Neural progenitor cell (in vitro differentiated cells): ENCODE measurements at places on chromosomes 11 and 22. TPM values are rescaled to one million over a fixed set of nuclear protein-coding genes. Genes with fewer than 3 reads are reported as not detected.
A peak's percentile ranks its signal among the peaks of the same experiment; 100 is the strongest.

The C11orf21 gene
- total RNA-seq = 0.19 TPM in 1 of 2 replicates, not detected in the other

The SLC5A1 gene
- total RNA-seq = 0.06 TPM in 1 of 2 replicates, not detected in the other

The CFAP300 gene
- total RNA-seq = 3.5 and 15.2 TPM in 2 replicates

The JHY gene
- total RNA-seq = 0.69 and 1.4 TPM in 2 replicates

The TMEM86A gene
- 0.87 TPM in 1 of 2 replicates, not detected in the other for total RNA-seq

The OR51D1 gene
- not detected in 2 replicates for total RNA-seq

The F2 gene
- total RNA-seq = 0.06 TPM in 1 of 2 replicates, not detected in the other

DNA sequence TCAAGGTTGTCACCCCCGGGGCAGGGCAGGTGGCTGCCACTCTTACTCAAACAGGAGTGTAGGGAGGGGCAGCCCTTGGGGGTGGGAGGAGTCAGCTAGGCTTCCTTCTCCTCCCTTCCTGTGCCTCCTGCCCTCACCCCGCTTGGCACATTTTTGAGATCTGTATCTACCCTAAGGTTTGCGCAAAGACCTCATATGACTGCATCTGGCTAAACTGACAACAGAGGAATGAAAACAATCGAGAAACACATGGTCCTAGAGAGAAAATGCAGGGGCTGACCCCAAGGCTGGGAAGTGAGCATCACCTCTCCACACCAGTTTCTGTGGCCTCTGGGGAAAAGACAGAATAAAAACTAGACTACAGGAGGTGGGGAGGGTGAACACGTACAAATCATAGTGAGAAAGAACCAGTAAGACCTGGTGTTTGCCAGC lies 28.1 kb downstream of the IGSF9B start:
- no peak for DNase-seq
- H3K27me3 ChIP-seq = no peaks in the 10 kb centered on the region
- H3K27ac ChIP-seq = no peak overlapping the region
- H3K4me3 ChIP-seq = no peak overlapping the region

DNA sequence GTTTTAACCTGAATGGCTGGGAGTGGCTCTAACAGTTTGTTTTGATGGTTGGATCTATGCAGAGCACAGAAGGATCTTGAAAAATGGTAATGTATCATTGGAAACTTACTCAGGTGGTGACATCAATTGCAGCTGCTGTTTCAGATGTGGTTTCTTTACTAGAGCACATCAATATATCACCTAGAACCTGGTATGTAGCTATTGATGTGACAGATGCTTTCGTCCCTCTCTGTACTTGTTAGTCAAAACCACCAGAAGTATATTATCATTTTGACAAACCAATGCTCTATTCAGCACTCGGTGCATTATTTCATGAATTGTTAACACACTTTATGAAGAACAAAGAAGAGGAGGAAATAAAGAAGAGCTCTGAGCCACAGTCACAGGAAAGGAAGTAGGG lies 26.6 kb upstream of the SCN3B start:
- H3K4me1 ChIP-seq = no peaks in the 10 kb centered on the region
- H3K27ac ChIP-seq = no peak overlapping the region
- no peaks in the 10 kb centered on the region for H3K36me3 ChIP-seq
- H3K27me3 ChIP-seq = no peaks in the 10 kb centered on the region

- no peaks in the 10 kb centered on the region for H3K36me3 ChIP-seq
- H3K4me1 ChIP-seq = no peaks in the 10 kb centered on the region
- no peak overlapping the region for H3K4me3 ChIP-seq
- no peaks in the 10 kb centered on the region for H3K27me3 ChIP-seq
- no peak for DNase-seq
Observed at GRCh38 chr22:42763965-42764480, 43.4 kb upstream of the A4GALT start.

GRCh38 chr11:10302359-10302743 lies 2.5 kb upstream of the ADM start:
- no peak overlapping the region for H3K27ac ChIP-seq
- peak; percentile 28 for DNase-seq
- H3K4me1 ChIP-seq = peaks cover 25% of the 10 kb centered on the region
- no peaks in the 10 kb centered on the region for H3K36me3 ChIP-seq
- peaks cover 92% of the 10 kb centered on the region for H3K27me3 ChIP-seq

- peaks cover 10% of the 10 kb centered on the region for H3K4me1 ChIP-seq
- H3K27me3 ChIP-seq = peaks cover 15% of the 10 kb centered on the region
Observed at GRCh38 chr11:64083398-64084080, 47.8 kb downstream of the FLRT1 start.

DNA sequence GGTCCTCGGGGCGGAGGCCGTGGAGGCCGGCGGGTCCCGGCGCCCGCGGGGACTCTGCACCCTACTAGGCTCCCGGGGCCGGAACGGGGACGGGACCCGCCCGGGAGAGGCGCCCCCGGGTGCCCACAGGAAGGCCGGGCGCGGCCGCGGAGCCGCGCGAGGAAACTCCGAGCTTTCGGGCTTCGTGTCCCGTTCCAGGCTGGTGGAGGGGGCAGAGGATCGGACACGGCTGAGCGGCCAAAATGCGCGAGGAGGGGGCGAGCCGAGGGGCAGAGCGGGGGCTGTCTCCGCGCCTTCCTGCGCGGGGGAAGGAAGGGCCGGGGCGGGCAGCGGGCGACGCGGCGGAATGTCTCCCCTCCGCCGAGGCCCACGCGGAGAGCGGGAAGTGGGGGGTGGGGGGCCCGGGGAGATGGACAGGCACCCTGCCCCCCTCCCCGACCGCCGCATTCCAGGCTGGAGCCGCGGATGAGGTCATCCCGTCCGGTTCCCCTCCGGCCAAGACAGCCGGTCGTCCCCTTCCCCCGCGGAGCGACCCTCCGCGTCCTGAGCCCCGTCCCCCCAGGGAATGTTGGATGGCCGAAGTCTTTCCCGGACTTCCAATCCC lies 430 bp downstream of the CDC42EP1 start:
- peaks cover 35% of the 10 kb centered on the region for H3K27me3 ChIP-seq
- H3K4me1 ChIP-seq = peaks cover 29% of the 10 kb centered on the region
- H3K27ac ChIP-seq = no peak overlapping the region
- H3K36me3 ChIP-seq = no peaks in the 10 kb centered on the region
- peak overlapping the region; percentile 59 for H3K4me3 ChIP-seq
- DNase-seq = peak; percentile 59

- peaks cover 6% of the 10 kb centered on the region for H3K4me1 ChIP-seq
- H3K27ac ChIP-seq = no peak overlapping the region
- DNase-seq = no peak
- no peaks in the 10 kb centered on the region for H3K36me3 ChIP-seq
- H3K27me3 ChIP-seq = no peaks in the 10 kb centered on the region
Observed at GRCh38 chr22:36397131-36398093, 9.6 kb upstream of the MYH9 start.

DNA sequence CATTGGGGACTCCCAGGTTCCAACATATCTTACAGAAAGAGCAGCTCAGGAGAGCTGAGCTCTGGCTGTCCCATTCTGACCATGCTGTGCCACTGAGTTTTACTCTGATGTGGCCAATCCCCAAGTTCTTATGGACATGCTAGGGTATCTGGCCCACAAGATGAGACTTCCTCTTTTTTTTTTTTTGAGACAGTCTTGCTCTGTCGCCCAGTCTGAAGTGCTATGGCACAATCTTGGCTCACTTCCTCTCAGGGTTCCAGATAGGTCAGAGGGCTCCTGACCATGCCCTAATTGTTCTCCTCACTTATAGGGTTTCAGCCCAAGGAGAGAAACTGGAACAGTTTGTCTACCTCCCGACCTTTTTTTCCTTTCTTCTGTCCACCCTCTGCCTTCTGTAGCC lies 152.3 kb upstream of the CCDC90B start:
- peaks cover 4% of the 10 kb centered on the region for H3K27me3 ChIP-seq
- peaks cover 9% of the 10 kb centered on the region for H3K4me1 ChIP-seq
- H3K27ac ChIP-seq = no peak overlapping the region
- H3K4me3 ChIP-seq = no peak overlapping the region
- H3K36me3 ChIP-seq = no peaks in the 10 kb centered on the region

DNA sequence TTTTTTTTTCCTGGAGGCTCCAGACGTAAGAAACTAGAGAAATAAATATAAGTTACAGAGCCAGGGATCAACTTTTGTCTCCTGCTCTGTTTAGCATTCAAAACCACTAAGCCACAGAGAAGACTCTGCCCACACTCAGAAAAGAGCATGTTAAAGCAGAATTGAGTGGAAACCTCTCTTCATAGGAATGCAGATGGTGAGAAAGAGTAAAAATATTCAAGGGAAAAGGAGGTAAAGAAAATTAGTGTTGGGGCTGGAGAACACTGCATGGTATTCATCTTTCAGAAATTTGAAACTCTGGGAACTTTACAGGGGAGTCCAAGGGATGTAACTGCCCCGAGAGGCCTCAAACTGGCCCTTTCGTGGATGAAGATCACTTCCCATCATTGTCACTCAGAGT lies 65.1 kb downstream of the CLMP start:
- no peaks in the 10 kb centered on the region for H3K27me3 ChIP-seq
- peaks cover 4% of the 10 kb centered on the region for H3K4me1 ChIP-seq
- DNase-seq = no peak
- H3K36me3 ChIP-seq = no peaks in the 10 kb centered on the region
- H3K4me3 ChIP-seq = no peak overlapping the region

GRCh38 chr22:19869497-19870152 lies 15.0 kb upstream of the GNB1L start:
- no peak overlapping the region for H3K27ac ChIP-seq
- no peaks in the 10 kb centered on the region for H3K27me3 ChIP-seq
- no peak for DNase-seq
- H3K4me1 ChIP-seq = peaks cover 5% of the 10 kb centered on the region
- no peak overlapping the region for H3K4me3 ChIP-seq

DNA sequence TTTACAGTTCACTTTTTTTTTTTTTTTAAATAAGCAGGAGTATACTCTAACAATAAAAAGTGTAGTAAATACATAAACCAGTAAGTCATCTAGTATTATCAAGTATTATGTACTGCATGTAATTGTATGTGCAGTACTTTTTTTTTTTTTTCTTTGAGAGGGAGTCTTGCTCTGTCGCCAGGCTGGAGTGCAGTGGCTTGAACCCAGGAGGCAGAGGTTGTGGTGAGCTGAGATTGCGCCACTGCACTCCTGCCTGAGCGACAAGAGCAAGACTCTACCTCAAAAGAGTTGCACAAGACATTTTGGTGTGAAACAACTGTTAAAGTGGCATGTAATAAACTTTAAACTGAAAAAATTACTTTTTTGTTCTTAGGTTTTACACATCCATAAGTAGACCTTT lies 16.7 kb downstream of the BCL2L13 start:
- no peak overlapping the region for H3K27ac ChIP-seq
- H3K4me1 ChIP-seq = no peaks in the 10 kb centered on the region
- H3K4me3 ChIP-seq = no peak overlapping the region
- no peaks in the 10 kb centered on the region for H3K36me3 ChIP-seq
- H3K27me3 ChIP-seq = no peaks in the 10 kb centered on the region

GRCh38 chr22:20191000-20191515 lies 40.2 kb upstream of the CCDC188 start:
- no peaks in the 10 kb centered on the region for H3K27me3 ChIP-seq
- H3K27ac ChIP-seq = no peak overlapping the region
- no peak overlapping the region for H3K4me3 ChIP-seq

DNA sequence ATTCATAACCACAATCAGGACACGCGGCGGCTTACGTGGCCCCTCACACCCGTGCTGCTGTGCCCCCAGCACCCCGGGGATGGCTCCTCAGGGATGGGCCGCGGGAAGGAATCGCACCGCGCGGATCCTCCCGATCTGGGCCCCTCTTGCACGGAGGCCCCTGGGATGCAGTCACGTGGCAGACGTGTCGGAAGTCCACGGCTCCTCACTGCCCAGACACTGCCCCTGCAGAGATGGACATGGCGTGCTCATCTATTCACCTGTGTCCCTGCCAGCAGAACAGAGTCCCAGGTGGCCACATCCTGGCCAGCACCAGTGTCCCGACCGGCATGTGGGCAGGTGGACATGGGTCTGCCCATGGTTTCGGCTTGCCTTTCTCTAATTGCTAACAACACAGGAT lies 12.8 kb downstream of the MOB2 start:
- no peak overlapping the region for H3K27ac ChIP-seq
- H3K27me3 ChIP-seq = no peaks in the 10 kb centered on the region
- no peaks in the 10 kb centered on the region for H3K4me1 ChIP-seq

GRCh38 chr11:128573638-128574037 lies 13.7 kb downstream of the ETS1 start:
- no peaks in the 10 kb centered on the region for H3K27me3 ChIP-seq
- no peak overlapping the region for H3K27ac ChIP-seq

- no peaks in the 10 kb centered on the region for H3K36me3 ChIP-seq
- no peak overlapping the region for H3K4me3 ChIP-seq
- no peaks in the 10 kb centered on the region for H3K4me1 ChIP-seq
- no peak overlapping the region for H3K27ac ChIP-seq
- no peak for DNase-seq
- H3K27me3 ChIP-seq = peaks cover 10% of the 10 kb centered on the region
Observed at GRCh38 chr22:50153756-50154140, 16.8 kb upstream of the PANX2 start.

DNA sequence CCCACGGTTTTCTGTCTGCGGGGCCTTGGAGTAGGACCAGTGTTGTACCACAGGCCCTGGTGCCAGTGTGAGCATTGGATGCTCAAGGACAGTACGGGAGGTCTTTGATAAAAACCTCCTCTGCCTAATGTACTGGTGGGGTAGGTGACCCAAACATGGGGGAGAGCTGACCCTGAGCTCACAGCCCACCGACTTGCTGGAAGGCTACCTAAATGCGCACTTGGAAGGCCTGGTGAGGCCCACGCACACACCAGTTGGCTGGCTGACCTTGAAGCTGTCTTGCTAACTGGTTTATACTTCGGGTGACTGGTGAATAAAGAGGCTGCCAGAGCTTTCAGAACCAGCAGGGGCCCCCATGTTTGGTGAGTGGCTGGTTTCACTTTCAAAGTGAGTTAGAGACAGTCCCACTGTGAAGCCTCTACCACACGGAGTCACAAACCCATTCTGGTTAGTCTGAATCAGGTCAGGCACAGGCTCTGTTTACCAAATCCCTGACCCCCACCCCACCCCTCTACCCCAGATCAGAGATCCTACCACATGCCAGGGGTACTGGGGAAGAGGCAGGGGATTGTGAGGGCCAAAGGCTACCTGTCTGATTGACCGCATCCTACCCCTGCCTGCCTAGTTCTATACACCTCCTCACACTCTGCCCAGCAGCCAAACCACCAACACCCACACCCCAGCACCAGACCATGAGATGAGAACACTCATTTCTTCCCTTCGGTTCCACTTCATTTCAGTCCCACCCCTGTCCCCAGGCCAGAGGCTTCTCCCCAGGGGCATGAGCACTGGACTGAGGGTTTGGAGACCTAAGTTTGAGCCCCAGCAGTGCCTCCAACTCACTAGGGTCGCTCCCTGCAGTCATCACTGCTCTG lies 12.7 kb upstream of the IL2RB start:
- H3K36me3 ChIP-seq = no peaks in the 10 kb centered on the region
- no peak for DNase-seq
- no peak overlapping the region for H3K27ac ChIP-seq
- H3K27me3 ChIP-seq = no peaks in the 10 kb centered on the region
- H3K4me1 ChIP-seq = no peaks in the 10 kb centered on the region

- H3K27me3 ChIP-seq = no peaks in the 10 kb centered on the region
- DNase-seq = peak; percentile 80
- H3K36me3 ChIP-seq = no peaks in the 10 kb centered on the region
- H3K4me1 ChIP-seq = peaks cover 10% of the 10 kb centered on the region
Observed at GRCh38 chr22:19970479-19971275, 29.1 kb upstream of the TXNRD2 start.

GRCh38 chr11:100965346-100965745 lies 164.3 kb downstream of the PGR start:
- no peaks in the 10 kb centered on the region for H3K36me3 ChIP-seq
- H3K27me3 ChIP-seq = no peaks in the 10 kb centered on the region
- H3K27ac ChIP-seq = no peak overlapping the region
- H3K4me3 ChIP-seq = no peak overlapping the region
- H3K4me1 ChIP-seq = no peaks in the 10 kb centered on the region
